Activated T-helper 1 cell treated with Interleukin-2 at 50 U/mL for 16 hours (primary cell): ENCODE measurements at places on chromosomes 5 and 9.

DNA sequence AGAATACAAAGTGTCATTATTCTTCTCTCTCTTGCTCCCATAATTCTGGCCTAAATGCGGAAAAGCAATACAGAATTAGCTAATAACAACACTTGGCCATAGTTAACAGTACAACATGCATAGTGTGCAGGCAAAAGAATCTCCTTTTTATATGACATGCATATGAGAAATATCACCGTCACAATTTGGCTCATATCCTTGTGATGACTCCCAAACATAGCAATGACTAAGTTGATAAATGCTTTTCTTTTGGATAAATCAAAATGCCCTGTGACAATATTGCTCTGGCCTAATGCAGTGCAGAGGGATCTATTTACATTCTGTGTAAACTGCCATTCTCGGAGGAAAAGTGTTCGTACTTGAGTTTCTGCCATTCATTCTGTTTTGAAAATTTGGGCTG, 121.9 kb upstream of the GHR start:
- no peak for DNase-seq

GRCh38 chr5:73596705-73597328, 29.2 kb upstream of the ARHGEF28 start:
- DNase-seq: no peak

DNA sequence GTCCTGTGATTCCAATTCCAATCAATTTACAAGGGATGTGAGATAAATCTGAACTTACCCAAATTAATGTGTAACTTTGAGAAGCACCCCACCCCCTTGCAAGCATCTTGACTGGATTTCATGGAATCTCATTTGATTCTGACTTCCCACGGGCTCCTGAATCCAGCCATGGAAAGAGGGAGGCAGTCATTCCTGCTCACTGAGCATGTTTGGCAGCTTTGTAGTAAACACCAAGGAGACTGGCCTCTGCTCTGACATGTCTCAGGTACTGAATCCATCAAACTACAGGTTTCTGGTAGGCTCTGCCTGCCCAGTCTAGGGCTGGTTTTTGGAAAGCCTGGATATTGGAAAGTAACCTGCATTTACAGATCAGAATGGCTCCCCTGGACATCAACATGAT, 357.6 kb downstream of the ARHGEF28 start:
- no peak for DNase-seq

GRCh38 chr5:145509336-145510136, 325.6 kb downstream of the PRELID2 start:
- DNase-seq: no peak

GRCh38 chr5:1311439-1312055, 16.7 kb upstream of the TERT start:
- no peak for DNase-seq

DNA sequence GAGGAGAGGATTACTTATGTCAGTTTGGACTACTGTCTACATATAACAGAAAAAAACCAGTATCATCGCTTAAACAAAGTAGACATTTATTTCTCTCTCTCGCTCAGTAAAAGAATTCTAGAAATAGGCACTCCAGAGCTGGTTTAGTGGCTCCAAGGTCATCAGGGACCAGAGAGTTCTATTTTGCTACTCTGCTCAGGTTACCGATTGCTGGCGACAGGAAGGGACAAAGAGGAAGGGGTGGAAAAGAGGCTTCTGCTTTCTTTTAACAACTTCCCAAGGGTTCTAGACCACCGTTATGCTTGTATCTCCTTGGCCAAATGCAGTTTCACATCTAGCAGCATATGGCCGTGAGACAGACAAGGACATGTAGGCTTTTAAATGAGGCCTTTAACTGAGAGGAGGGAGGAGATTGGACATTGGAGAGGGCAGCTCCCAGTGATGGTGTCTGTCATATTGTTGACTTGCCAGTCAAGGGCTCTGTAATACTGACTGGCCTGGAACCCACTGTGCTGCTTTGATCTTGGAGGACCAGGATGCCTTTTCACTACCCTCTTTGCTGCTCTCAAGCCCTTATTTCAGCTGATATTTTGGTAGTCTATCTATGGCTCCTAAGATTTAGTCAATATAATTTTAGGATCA, 15.6 kb upstream of the DCP2 start:
- DNase-seq: no peak

DNA sequence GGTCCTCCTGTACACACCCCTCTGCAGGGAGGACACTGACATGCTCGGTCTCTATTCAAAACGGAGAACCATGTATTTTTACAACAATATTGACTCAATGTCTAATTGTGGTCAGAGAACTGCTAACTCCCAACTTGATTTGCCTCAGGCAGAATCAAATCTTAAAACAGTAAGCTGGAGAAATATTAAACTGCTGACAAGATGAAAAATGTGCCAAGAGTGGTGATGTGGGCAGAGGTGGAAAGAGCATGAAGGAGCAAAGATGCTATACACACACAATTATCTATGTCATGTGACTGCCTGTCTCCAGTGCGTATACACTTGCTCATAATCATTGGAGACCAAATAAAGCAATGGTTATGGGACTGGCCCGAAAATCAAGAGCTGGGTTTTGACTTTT, 556.1 kb upstream of the ZNF608 start:
- no peak for DNase-seq
